ENCODE measurements at places on chromosomes 5 and 9.

DNA sequence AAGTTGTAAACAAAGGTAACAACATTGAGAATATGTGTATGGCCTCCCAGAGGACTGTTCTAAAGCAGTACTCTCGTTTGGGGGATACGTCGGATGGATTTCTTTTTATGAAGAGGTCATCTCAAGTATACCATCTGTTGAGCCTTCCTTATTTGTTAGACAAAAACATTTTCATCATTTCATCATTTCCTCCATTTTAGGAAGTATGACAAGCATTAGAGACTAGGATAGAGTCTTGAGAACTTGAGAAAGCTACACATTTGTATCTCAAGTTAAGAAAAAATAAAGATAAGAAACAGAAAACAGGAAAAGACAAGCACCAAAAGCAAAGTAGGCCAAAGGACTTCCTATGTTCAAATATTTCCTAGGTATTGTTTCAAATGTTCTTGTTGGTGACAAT lies 307.0 kb downstream of the EFNA5 start:
- DNase-seq = no peak

GRCh38 chr5:179914032-179914755 lies 6.5 kb upstream of the TBC1D9B start:
- no peak for DNase-seq

GRCh38 chr9:130239741-130240241 lies 25.8 kb upstream of the HMCN2 start:
- DNase-seq = no peak

GRCh38 chr5:36733183-36733582 lies 126.8 kb downstream of the SLC1A3 start:
- DNase-seq = no peak

- DNase-seq = no peak
Measured at GRCh38 chr5:104452550-104452949, 890.0 kb upstream of the NUDT12 start.

DNA sequence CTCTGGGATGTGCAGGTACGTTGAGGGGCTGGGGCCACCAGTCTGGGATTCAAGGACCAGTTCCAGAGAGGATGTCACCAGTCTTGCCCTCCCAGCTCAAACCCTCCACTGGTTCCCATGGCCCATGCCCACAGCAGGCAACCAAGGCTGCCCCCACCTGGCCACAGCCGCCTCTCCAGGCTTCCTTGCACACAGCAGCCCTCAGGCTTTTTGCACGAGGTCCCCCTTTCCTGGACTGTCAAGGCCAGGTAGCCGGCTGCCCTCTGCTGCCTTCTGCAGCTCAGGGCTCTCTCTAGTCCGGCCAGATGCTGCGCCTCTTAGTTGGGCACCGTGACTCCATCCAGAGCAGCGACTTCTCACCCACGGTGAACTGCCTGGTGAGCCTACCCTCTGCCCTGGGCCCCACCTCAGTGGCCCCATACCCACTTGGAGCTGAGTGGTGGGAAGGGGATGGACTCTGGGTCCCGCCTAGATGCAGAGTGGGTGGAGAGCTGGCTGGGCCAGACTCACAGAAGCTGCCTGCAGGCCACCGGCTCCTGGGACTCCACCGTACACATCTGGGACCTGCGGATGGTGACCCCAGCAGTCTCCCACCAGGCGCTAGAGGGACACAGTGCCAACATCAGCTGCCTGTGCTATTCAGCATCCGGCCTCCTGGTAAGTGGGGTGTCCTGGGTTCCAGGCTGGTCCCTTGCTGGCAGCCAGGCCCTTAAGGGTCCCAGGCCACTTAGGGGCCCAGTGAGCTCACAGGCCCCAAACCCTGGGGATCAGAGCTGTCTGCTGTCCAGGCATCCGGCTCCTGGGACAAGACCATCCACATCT lies 2.9 kb downstream of the WDR38 start:
- no peak for DNase-seq

DNA sequence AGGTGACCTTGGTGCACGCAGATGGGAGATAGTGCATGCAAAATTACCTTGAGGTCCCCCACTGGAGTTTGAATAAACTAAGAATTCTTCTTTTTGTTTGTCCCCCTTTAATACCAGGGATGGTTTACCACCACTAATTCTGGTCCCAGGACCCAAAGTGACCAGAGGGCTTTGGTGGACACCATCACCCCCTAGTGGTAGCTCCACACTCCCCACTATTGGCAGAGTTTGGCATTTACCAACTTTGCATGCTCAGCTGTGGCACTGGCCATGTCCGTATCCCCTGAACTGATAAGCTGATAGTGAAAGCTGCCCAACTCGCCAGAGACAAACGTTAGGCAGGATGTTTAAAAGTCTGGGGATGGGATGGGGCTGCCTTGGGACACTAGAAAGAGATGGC lies 3.3 kb downstream of the ASTN2 start:
- DNase-seq = no peak

- DNase-seq = no peak
Measured at GRCh38 chr5:9431496-9432258, 114.2 kb downstream of the SEMA5A start.

DNA sequence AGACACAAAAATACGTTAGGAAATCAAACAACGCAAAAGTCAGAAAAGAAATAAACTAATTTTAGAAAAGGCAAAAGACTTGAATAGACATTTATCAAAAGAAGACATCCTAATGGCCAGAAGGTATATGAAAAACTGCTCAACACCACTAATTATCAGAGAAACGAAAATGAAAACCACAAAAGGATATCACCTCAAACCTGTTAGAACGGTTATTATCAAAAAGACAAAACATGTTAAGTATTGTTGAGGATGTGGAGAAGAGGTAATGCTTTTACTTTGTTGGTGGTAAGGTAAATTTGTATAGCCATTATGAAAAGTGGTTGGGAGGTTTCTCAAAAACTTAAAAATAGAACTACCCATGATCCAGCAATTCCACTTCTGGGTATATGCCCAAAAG lies 230.0 kb upstream of the RGMB start:
- no peak for DNase-seq

DNA sequence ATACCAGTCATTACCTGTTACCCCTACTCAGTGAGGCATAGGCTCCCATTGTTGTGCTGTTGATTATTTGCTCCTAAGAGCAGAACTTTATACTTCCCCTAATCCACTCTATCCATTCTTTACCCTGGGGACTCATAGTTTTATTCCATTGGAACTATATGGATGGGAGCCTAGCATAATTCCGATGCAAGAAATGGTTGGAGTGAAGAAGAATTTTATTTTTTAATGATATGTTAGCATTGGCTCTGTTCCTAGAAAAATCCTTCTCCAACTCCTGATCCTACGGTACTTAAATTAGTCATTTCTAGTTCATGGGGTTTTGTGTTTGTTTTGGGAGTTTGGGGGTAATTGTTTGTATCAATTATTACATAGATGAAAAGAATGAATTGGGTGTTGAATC lies 191.5 kb downstream of the GOLPH3 start:
- no peak for DNase-seq

- peak; percentile 46 for DNase-seq
Measured at GRCh38 chr9:132268725-132269352, 85.9 kb downstream of the SETX start.

GRCh38 chr5:58022055-58022454 lies 437.8 kb downstream of the PLK2 start:
- DNase-seq = no peak

DNA sequence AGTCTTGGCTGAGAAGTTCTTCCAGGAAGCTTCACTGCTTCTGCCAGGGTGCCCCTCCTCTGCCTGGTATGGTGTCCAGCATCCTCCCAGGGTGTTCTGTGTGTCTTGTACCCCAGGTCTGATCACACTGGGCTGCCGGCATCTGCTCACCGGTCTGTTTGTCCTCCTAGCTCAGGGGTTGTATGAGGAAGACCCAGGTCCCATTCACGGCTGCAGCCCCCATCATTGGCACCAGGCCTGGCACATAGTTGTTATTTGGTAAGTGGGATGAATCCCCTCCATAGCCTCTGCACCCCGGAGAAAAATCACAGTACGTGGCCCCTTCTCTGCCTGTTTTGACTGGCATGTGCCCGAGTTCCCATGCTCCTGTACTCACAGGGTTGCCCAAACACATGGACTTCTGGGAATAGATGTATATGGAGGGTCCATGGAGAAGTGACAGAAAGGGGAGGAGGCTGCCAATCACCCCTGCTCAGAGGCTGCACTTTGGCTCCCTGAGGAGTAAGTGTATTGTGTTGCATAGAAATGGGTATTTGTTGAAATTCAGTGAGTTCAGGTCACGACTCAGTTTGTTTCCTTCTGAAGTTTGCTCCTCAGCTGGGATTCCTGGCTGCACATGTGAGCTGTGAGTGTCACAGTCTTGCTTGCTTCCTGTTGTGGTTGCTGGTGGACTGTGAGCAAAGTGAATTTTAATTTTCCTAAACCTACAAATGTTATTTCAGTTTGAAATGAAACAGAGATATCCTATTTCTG lies 96.2 kb downstream of the HSPA4 start:
- DNase-seq = no peak

DNA sequence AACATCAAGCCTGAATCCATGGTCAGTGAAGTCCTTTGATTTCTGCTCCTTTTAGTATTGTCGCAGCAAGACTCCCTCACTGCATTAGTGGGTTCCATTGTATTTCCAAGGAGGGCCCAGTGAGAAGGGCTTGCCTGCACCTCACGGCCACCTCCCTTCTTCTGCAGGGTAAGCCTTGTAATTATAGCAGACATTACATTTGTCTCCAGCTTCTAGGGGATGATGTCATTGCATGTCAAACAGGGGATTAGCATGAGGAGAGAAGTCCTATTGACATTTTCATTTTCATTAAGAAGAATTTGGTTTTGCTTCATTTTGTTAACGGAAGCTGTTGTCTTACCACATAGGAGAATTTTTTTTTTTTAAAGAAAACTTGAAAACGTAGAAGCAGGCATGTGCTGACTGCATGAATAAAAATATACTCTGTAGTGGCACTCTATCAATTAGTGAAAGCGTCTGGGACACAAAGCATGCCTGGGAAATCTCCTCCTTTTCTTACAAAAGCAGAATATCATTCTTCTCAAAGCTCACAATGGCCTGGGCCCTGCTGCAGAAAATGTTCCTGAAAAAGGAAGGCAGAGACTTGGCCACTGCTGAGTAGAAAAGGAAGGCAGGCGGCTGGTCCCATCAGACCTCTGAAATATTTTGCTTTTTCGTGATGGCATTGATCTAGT lies 27.1 kb downstream of the MAP1B start:
- DNase-seq = no peak
